Erythroblast (primary cell): ENCODE measurements at places on chromosomes 3 and 15.

- no peak for DNase-seq
Observed at GRCh38 chr3:173630849-173631248, 233.3 kb downstream of the NLGN1 start.

DNA sequence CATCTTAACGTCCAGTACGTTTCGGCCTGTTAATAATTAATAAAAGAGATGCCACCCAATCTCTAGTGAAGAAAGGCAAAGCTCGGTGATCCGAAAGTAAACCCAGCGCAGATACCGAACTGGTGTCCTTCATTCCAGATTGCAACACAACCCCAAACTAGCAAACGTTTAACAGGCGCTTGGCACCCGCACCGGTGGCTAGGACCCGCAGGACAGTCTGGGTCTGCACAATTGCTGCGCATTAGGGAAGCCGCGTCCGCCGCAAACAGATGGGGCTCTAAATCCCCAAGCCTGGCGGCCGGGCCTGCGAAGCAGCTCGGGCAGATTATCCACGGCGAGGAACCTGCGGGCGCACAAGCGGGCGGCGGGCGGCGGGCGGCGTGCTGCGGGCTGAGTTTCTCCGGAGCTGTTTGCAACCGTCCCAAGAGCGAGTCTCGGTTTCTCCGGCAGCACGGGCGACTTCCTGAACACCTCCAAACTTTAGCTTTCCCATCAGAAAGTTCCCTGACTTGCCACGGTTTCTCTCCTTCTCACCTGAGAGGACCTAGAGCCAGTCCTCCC lies 112.1 kb upstream of the ICE2 start:
- DNase-seq: peak; percentile 54

- no peak for DNase-seq
Observed at GRCh38 chr3:11006986-11007933, 14.7 kb downstream of the SLC6A1 start.

DNA sequence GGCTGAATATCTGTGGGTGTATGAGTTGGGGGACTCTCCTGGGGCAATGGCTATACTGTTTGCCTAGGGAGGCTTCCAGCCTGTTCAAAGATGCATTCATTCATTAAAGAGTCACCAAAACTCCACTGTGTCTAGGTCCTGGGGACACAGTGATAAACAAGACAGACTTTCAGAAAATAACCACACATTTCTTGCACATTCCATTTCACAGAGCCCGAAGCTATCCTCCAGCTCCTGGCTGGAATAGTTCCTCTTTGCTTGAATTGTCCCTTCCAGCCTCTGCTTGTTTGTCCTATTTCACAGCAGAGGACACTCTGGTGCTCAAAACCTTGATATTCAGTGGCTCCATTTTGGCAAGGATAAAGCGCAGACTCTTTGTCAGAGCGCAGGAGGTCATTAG lies 61.7 kb upstream of the ITGA11 start:
- DNase-seq: no peak

DNA sequence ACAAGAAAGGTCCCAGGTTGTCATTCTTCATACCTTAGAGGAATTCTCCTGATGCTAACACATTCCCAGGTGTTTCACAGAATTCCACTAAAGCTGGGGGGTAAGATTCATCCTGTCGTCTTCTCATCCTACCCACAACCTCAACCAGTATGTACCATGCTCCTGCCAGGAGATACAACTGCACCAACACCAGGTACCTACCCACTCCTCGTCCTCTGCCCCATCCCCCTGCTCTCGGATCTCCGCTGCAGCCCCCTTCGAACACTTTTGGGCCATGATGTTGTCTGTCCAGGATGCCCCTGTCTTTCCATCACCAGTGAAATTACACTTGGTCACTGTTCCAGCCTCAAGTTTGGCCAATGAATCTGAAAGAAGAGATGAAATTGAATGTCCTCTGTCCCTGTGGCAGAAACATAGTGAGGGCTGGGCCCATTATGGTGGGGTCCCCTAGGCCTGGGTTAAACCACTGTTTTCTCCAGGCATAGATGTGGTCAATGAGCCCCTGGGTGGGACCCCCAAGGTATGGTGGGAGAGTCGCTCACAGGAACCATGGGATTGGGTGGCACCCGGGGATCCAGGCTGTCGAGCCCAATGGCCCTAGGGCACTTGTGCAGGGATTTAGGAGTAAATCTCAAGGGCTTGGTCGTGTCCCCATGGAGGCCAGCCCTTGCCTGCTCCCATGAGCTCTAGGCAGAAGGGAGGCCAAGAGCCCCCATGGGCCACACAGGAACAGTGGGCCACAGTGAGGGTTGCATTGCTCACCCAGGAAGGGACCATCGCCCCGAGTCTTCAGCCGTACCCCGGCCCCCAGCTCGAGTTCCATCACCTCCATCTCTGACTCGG lies 9.4 kb upstream of the AP3S2 start:
- DNase-seq: no peak

DNA sequence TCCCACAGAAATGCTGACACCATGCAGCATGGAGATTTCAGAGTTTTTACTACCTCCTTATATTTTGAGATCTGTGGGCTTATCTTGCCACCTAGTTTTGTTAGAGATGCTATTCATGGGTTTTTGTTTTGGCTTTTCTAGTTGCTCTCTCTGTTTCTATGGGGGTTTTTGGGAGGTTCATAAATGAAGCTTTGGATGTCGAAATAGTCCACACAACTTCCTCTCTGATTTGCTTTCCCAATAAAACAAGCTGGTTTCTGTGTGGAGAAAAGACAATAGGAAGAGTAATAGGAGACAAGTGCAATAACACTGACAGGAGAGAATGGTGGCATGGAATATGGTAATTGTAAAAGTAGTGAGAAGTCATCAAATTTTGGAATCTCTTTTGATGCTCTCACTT lies 106.8 kb upstream of the GPR149 start:
- no peak for DNase-seq

- DNase-seq: no peak
Observed at GRCh38 chr15:49379996-49380395, 43.0 kb upstream of the FGF7 start.

DNA sequence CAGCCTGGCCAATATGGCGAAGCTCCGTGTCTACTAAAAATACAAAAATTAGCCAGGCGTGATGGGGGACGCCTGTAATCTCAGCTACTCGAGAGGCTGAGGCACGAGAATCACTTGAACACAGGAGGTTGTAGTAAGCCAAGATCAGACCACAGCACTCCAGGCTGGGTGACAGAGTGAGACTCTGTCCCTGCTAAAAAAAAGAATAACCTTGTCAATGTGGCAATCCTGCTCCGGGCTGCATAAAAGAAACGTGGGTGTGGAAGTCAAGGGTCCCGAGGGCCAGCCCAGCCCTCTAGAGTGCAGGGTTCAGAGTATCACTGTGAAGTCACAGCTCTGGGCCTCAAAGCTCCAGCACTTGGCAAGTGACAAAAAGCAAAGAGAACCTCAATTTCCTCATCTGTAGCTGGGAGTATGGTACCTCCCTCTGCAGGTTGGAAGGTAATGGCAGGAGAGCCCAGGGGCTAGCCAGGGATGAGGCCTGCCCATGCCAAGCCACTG lies 73.5 kb upstream of the IQSEC1 start:
- DNase-seq: no peak

DNA sequence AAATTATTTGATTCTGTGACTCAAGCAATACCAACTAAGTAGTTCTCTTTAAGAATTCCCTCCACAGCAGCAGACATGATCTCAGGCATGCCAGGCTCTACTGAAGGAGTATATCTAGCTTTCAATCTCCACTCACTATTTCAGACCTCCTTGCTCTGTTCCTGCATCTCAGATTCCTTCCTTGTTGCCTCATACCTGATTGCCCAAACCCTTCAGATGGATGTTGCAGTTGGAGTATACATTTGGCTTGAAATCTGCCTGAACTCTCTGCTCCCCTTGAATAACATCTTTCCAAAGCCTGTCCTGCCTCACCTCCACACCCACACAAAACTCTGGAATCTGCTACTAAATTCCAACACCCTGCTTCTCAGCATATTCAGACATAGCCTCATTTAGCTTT lies 19.8 kb upstream of the TM4SF4 start:
- no peak for DNase-seq

GRCh38 chr15:81196576-81197254 lies at the start of gene IL16:
TSS of gene IL16 (plus strand) at chr15:81196879. CDS start at chr15:81225400, 28,521 bp downstream.
- DNase-seq: no peak

DNA sequence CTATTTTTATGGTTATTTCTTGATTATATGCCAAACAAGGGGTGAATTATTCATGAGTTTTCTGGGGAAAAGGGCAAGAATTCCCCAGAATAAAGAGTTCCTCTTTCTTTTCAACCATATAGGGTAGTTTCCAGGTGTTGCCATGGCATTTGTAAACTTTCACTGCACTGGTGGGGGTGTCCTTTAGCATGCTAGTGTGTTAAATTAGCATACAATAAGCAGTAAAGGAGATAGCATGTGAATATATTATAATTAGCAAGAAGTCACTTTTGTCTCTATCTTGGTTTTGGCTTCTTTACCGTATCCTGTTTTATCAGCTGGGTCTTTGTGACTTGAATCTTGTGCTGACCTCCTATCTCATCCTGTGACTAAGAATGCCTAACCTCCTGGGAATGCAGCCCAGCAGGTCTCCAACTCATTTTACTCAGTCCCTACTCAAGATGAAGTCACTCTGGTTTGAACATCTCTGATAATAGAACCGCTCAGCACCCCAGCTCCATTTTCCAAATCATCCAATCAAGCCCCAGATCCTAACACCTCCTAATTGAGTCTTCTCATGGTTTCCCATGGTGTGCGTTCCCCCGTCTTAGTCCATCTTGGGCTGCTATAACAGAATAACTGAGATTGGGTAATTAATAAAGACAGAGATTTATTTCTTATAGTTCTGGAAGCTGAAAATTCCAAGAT lies 3.4 kb upstream of the SELENOT start:
- no peak for DNase-seq

DNA sequence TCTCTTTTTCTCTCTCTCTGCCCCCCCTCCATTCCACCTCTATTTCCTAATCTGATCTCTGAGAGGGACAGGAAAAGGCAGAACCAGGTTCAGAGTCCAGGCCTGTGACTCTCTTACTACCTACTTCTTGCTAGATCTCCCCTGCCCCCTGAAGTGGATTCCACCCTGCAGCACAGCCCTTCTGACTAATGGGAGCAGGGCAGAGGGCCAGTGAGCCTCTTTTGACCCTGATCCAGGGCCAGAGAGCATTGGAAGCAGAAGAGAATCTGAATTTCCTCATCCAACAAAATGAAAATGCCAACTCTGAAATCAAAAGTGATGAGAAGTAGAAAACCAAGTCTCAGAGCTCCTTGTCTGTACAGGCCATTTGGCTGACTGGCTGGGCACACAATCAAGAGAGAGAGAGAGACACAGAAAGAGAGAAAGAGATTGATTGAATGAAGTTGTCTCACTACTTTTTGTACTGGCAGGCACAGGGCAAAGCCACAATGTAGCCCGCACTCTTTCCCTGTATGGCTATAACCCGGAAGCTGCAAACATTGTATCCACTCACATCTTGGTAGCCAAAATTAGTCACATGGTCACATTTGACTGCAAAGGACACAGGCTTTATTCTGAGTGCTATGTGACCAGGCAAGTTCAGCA lies 31.6 kb upstream of the GLCE start:
- DNase-seq: no peak

DNA sequence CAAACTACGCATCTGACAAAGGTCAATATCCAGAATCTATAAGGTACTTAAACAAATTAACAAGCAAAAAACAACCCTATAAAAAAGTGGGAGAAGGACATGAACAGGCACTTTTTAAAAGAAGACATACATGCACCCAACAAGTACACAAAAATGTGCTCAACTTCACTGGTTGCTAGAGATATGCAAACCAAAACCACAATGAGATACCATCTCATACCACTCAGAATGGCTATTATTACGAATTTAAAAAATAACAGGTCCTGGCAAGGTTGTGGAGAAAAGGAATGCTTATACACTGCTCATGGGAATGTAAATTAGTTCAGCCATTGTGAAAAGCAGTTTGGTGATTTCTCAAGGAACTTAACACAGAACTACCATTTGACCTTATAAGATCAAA lies 175.6 kb upstream of the MLF1 start:
- DNase-seq: peak; percentile 2

- DNase-seq: no peak
Observed at GRCh38 chr15:93278006-93278405, 189.0 kb upstream of the RGMA start.

- no peak for DNase-seq
Observed at GRCh38 chr3:78260388-78260787, 1220.5 kb downstream of the ROBO2 start.

- DNase-seq: no peak
Observed at GRCh38 chr3:193481436-193481835, 73.3 kb downstream of the ATP13A4 start.

- DNase-seq: peak; percentile 42
Observed at GRCh38 chr3:4977001-4977852, 2.0 kb upstream of the BHLHE40 start.

DNA sequence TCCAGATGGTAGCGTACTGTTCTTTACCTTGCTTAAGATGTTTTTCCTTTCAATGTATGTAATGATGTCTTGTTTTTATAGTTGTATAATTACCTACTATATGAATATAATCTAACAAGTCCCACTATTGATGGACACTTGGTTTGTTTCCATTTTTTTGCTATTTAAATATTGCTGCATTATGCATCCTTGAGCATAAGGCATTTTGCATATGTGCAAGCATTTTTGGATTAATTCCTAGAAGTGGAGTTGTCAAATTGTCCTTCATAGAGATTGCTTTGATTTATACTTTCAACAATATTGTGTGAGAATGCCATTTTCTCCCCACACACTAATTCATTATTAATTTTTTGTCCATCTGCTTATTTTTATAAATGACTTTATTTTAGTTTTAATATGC lies 17.7 kb downstream of the TOPAZ1 start:
- no peak for DNase-seq

- DNase-seq: no peak
Observed at GRCh38 chr15:99476413-99477222, 89.2 kb upstream of the MEF2A start.

GRCh38 chr3:15440891-15441290 lies 13.5 kb downstream of the EAF1 start:
- DNase-seq: no peak

GRCh38 chr3:31077021-31077601 lies 182.7 kb upstream of the GADL1 start:
- no peak for DNase-seq

DNA sequence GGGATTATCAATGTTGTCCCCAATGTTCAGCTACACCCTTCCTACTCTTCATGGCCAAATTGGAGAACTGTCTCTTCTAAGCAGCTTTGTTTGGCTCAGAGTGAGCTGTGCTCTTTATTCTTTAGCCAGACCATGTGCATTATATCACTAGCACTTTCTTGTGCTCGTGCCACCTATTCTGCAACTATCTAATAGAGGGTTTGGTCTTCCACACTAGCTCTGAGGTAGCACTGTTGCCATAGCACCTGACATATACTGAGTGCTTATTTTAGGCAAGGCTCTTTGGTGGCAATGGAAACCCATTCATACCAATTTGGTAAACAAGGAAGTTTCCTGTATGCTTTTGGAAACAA lies 394.3 kb upstream of the C2CD4B start:
- no peak for DNase-seq

DNA sequence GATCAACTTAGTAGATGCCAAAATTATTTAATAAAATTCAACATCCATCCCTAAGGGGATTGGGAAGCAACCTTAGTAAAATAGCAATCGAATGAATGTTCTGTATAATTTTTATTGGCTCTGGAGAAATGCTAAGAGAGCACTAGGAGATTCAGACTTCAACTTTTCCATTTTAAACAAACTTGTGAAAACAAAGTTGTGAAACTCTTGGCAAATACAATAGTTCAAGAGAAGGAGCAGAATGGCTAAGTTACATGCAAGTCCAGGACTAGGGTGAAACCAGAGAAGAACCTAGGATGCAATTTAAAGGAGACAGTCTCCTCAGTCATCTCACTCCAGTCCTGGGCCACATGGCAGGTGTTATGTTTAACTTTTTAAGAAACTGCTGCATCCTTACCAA lies 16.7 kb upstream of the ZNF280D start:
- DNase-seq: no peak
